NCI-H2081 (cell line): ENCODE measurements at places on chromosomes 6 and 20.

- DNase-seq, result no peak
These were observed 68.9 kb downstream of the MTHFD1L start for GRCh38 chr6:150934380-150934779.

DNA sequence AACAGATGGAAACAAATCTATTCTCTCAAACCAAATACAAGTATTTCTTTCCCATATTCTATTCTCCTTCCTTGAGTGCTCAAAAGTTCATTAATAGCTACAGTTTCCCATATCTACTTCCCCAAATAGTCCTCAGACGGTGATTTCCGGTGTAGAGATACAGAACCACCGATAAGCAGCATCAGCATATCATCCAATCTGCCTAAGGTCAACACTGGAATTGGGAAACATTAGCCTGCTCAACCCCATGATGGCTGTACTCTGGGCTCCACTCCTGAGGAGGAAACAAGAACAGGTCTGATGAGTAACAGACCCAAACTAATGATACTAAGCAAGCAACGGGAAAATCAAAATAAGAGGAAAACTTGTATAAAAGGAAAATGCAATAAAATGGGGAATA is 115.6 kb downstream of the EPB41L2 start:
- no peak for DNase-seq

DNA sequence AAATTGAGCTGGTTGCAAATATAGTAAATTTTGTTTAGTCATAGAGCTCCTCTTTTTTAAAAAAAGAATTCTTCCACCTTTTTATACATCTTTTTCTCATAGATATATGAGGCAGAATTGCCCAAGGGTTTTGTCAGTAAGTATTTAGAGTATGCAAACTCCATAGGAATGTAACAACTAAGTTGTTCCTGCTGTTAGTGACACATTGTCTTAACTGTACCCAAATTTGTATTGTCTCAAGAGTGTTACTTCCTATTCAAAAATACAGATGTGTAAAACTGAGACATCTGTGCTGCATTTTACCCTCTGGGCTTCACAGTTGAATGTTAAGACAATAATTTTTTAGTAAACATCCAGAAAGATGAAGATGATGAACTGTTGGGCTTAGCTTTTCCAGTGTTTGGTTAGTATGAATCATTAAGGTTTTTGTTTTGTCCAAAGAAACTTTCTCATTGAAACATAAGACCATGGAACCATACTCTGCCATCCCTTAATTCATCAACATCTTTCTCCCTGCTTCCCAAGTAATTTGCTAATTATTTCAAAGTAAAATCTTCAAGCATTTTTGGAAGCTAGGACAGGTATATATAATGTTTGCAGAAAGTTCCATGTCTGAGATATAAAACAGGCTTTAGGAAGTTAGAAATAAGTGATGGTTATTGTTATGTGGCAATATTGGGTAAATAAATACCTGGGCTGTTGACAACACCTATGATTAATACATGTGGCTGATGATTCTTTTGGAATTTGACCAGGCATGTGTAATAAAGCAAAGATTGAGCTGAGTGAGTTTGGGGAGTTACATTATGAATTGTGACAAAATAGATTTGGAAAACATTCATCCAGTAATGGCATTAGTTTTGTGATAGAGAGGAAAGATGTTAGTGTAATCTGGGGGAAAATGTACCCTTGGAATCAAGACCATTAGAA is 11.2 kb downstream of the OGFRL1 start:
- no peak for DNase-seq

DNA sequence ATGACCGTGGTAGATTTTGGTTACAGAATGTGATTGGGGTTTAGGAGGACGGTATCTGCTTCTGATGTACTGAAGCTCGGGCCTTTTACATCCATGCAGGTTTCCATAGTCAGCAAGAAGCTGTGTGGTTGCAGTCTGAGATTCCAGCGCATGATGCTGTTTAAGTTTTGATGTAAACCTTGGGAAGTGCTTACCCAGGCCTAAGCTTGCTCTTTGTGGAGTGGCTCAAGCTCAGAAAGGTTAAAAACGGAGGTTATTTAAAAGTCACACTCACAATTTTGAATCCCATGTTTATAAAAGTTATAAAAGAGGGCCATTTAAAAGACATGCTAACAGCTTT is 121.4 kb downstream of the TIAM2 start:
- no peak for DNase-seq

DNA sequence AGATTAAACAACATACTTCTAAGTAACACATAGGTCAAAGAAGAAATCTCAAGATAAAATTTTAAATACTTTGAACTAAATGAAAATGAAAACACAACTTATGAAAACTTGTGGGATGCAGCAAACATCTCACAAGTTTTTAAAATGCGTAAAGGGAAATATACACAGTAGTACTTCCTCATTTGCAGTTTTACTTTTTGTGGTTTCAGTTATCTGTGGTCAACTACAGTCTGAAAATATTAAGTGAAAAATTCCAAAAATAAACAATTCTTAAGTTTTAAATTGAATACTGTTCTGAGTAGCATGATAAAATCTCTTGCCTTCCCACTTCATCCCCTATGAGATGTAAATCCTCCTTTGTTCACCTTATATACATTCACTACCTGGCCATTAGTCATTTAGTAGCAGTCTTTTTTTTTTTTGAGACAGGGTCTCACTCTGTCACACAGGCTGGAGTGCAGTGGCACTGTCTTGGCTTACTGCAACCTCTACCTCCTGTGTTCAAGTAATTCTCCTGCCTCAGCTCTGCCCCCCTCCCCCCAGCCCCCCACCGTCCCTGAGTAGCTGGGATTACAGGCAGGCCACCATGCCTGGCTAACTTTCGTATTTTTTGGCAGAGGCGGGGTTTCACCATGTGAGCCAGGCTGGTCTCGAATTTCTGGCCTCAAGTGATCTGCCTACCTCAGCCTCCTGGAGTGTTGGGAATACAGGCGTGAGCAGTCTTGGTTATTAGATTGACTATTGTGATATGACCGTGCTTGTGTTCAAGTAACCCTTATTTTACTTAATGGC is 154.6 kb upstream of the AHI1 start:
- DNase-seq, result no peak

DNA sequence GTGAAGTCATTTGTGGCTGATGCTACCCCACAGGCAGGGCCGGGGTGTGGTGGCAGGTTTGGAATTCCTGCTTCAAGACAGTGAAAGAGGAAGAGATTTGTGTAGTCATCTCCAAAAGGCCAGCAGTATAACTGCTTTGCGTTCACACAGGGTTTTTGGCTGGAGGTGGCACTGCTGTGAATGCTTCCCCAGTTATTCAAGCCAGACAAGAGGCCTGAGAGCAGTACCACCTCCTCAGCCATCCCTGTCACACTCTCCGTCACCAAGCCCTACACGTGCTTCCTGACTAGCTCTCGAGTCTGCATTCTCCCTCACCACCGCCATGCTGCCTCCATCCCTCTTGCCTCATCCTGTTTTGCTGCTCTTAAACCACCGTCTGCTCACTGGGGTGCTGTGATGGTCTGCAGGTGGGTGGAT is 23.9 kb downstream of the ARMC2 start:
- DNase-seq, result no peak

- DNase-seq, result no peak
These were observed 64.4 kb downstream of the TULP4 start for GRCh38 chr6:158376631-158377081.

- no peak for DNase-seq
These were observed 78.5 kb downstream of the RAMACL start for GRCh38 chr6:166507809-166508564.

DNA sequence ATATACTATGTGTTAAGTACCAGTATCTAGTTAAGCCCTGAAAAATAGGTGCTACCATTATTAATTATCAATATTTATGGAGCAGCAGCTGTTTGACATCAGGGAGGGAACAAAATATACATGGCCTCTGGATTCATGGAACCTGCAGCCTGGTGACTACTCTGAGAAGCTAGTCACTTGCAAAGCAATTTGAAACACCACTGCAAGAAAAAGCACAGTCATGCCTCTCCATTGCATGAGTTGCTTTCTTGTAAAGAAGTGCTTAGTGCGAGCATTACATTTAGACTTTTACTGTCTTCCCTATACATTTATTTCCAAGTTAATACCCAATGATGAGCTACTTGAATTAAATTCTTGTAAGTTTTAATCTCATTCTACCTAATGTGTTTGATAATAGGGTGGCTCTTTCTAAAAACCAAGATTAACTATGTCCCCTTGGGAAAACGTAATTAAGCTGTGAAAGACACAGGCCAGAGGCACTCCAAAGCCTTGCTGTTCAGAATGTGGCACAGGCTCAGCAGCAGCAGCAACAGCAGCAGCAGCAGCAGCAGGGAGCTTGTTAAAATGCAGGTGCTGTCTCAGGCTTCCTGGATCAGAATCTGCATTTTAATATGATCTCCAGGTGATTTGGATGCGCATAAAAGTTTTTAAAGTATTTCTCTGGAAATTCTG is 83.6 kb downstream of the PFDN4 start:
- no peak for DNase-seq
